ENCODE measurements at places on chromosomes 1 and 21. TPM values are rescaled to one million over a fixed set of nuclear protein-coding genes. Genes with fewer than 3 reads are reported as not detected.
A peak's percentile ranks its signal among the peaks of the same experiment; 100 is the strongest.

HSPB7 gene
- total RNA-seq, result 4.9 TPM

PANK4 gene
- 39.2 TPM for total RNA-seq

SAMD11 gene
- total RNA-seq, result 2.2 TPM

TUT4 gene
- total RNA-seq, result 52.1 TPM

DNA sequence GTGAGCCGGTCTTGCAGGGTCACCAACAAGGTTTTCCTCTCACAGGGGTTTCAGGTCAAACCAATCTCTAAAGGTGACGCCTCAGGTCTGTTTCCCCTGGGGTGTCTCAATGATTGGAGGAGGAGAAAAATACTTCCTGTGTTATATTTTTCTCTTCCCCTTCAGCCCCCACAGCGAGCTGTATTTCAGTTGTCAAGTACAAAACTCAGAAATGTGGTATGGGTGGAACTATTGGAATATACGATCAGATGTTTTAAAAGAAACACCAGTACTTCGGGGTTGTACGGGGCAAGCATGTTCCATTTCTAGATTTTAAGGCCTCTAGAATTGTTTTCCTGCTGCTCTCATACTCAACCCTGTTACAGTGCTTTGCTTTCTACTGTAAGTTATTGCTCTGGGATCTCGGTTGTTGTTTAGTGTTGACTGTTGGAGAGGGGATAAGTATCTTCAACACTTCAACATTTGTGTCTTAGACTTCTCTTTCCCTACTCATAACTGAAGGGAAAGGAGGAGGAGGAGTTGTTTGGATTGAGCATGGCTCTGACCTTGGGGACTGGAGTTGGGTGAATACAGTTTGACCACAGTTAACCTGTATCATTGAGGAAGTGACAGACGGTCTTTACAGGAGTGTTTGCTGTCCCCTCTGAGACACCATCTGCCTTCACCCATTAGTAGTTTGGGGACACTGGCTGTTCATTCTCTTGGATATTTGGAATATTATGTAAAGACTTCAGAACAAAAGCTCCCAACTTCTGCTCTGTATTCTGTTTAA lies 2.0 kb downstream of the MAPKAPK2 start:
- peak overlapping the region; percentile 91 for H3K4me3 ChIP-seq
- H3K27me3 ChIP-seq, result no peaks in the 10 kb centered on the region
- no peaks in the 10 kb centered on the region for H3K36me3 ChIP-seq
- H3K27ac ChIP-seq, result peak overlapping the region; percentile 95
- H3K4me1 ChIP-seq, result peaks cover 58% of the 10 kb centered on the region
- DNase-seq, result no peak

TMEM125 gene
- 197 TPM for total RNA-seq

- no peaks in the 10 kb centered on the region for H3K27me3 ChIP-seq
- DNase-seq, result no peak
- H3K4me3 ChIP-seq, result no peak overlapping the region
- H3K4me1 ChIP-seq, result no peaks in the 10 kb centered on the region
- no peaks in the 10 kb centered on the region for H3K36me3 ChIP-seq
- no peak overlapping the region for H3K27ac ChIP-seq
Measured at GRCh38 chr1:109718495-109718894, 6.4 kb downstream of the GSTM5 start.

OR2L8 gene
- not detected for total RNA-seq

FAM151A gene
- not detected for total RNA-seq

MYOC gene
- 3.2 TPM for total RNA-seq

MYOG gene
- total RNA-seq, result not detected

BARHL2 gene
- total RNA-seq, result not detected

GRCh38 chr1:205171369-205171768 lies 40.1 kb downstream of the DSTYK start:
- no peaks in the 10 kb centered on the region for H3K27me3 ChIP-seq
- no peak overlapping the region for H3K4me3 ChIP-seq
- no peak for DNase-seq
- H3K27ac ChIP-seq, result no peak overlapping the region

- no peak for DNase-seq
- no peaks in the 10 kb centered on the region for H3K27me3 ChIP-seq
- no peaks in the 10 kb centered on the region for H3K36me3 ChIP-seq
- H3K4me1 ChIP-seq, result no peaks in the 10 kb centered on the region
- H3K27ac ChIP-seq, result no peak overlapping the region
- no peak overlapping the region for H3K4me3 ChIP-seq
Measured at GRCh38 chr1:219713981-219714381, 101.1 kb upstream of the ZC3H11B start.

GPR153 gene
- 16.6 TPM for total RNA-seq

DNA sequence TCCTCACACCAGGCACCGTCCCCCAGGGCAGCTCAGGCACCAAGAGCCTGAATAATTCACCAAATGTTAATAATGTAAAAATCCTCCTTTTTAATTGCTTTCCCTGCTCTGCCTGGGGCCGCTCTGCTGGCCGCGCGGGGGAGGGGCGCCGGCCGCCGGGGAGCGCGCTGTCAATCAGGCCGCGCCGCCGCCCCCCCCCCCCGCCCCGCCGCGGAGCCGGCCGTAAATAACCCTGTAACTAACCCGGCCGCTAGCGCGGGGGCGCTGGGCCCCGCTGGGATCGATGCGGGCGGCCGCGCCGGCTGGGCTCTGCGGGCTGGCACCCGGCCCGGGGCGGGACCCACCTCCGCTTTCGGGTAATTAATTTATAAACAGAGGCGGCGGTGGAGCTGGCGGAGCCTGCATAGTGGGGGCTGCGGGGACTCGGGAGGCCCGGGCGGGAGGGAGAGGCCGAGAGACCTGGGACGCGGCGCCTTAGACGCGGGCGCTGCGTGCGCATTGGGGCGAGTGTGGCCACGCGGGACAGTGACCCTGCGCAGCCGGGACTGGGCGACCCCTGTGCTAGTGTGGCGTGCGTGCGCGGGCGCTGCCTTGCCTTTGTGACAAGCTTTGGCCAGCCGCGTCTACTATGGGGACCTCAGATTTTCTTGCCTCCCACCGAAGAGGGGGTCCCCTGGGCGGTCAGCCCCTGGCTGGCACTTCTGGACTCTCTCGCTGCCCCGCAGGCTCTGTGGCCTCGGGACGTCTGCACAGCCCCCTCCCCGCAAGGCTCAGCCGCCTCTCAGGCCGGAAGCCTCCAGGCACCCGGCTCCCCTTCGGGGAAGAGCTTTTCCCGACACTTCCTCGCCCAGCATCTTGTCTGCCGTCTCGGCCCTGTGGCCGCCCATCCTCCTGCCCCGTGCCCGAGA lies 16.6 kb downstream of the SAMD11 start:
- peak overlapping the region; percentile 9 for H3K27ac ChIP-seq
- no peaks in the 10 kb centered on the region for H3K36me3 ChIP-seq
- H3K27me3 ChIP-seq, result peaks cover 83% of the 10 kb centered on the region
- no peak for DNase-seq

DNA sequence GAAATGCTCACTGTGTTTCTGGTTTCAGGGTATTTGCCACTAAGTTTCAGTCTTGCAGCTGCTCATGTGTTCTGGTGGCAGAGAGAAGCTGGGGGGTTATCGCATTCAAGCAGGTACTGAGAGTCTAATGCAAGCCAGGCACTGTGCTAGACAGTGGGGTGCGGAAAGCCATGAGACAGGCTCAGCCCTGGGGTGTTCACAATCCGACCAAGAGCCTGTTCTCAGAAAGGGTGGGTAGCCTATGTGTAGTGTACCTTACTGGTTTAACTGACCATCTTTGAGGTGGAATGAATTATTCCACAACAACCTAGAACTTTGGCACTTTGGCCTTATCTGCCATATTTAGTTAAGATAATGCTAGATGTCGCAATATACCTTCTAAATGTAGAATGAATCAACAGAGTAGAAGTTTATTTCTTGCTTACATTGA lies 55.3 kb upstream of the ROR1 start:
- H3K27me3 ChIP-seq, result no peaks in the 10 kb centered on the region
- no peak for DNase-seq
- H3K36me3 ChIP-seq, result no peaks in the 10 kb centered on the region
- H3K27ac ChIP-seq, result no peak overlapping the region
- H3K4me3 ChIP-seq, result no peak overlapping the region

DNA sequence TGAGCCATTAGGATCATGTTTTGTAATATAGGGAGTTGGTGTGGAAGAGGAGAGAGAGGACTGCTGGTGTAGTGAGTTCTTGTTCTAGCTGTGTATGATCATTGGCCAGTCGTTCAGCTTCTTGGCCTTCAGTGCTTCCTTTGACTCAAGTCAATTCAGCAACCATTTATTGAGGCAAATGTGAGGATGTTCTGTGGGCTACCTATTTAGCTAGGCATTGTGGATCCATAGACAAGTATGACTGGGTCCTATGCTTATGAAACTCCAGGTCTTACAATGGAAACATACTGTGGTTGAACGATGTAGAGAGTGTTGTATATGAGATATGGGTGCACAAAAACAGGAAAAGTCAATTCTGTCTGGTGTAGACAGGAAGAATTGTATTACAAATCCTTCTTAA lies 41.7 kb downstream of the NFIA start:
- H3K4me1 ChIP-seq, result peaks cover 33% of the 10 kb centered on the region
- no peak for DNase-seq
- H3K36me3 ChIP-seq, result no peaks in the 10 kb centered on the region

DNA sequence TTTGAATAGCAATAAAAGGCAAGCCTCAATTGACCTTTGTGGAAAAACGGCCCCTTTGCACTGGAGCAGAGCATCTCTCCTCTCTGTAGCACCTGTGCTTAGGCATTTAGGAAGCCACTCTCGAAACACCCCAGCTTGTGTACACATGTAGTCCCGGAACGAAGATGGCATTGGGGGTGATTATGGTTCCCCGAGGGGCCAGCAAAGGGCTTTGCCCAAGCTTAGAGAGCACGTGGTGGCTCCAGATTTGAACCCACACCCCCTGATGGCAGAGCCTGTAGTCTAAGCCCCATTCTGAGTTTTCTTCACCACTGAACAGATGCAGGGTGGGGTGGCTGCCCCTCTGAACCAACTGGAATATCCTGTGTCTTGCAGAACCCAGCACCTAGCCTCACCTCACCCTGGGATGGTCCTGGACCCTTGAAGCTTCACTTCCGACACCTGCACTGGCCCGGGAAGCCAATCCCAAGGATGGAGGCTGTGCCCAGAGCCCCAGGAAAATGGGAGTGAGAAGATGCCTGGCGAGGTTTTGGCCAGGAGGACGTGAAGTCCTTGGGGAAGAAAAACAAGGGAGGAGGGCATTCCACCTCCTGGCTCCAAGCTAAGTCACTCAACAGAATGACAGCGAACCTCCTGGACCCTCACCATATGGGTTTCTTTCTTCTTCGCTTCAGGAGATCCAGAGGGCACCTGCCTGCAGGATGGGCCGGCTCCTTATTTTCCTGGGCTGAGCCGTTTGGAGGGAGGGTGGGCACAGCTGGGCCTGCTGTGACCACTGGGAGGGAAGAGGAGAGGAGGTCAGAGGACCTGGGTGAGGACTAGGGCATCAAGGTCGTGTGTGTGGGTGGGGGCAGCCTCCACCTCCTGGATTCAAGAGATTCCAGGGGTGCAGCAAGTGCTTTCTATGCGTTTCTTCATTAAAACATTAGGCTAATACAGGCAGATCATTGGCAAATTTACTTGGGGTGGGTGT lies 37.7 kb downstream of the IGFN1 start:
- H3K4me1 ChIP-seq, result no peaks in the 10 kb centered on the region
- H3K4me3 ChIP-seq, result no peak overlapping the region
- H3K36me3 ChIP-seq, result no peaks in the 10 kb centered on the region

ITGB3BP gene
- total RNA-seq, result 18.5 TPM

GRCh38 chr1:86712088-86712860 lies 7.9 kb downstream of the SH3GLB1 start:
- H3K4me1 ChIP-seq, result peaks cover 82% of the 10 kb centered on the region
- H3K27me3 ChIP-seq, result no peaks in the 10 kb centered on the region
- no peak overlapping the region for H3K4me3 ChIP-seq
- H3K36me3 ChIP-seq, result peaks cover 14% of the 10 kb centered on the region
- no peak overlapping the region for H3K27ac ChIP-seq

DNA sequence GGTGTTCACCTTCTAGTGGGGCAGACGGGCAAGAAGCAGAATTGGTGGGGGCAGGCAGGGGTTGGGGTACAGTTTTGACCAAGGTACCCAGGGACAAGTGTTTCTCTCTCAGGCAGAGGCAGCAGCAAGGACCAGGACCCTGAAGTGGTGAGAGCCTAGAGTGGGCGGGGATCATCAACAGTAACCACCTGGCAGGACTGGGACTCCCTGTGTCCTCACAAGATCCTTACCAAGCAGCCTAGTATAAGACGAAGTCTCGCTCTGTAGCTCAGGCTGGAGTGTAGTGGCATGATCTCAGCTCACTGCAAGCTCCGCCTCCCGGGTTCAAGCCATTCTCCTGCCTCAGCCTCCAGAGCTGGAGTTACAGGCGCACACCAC lies 3.2 kb upstream of the NADK start:
- peak; percentile 42 for DNase-seq
- no peak overlapping the region for H3K4me3 ChIP-seq
- peaks cover 21% of the 10 kb centered on the region for H3K36me3 ChIP-seq
- H3K27me3 ChIP-seq, result no peaks in the 10 kb centered on the region
- H3K4me1 ChIP-seq, result peaks cover 66% of the 10 kb centered on the region

GRCh38 chr1:39275836-39276507 lies 71.5 kb downstream of the MACF1 start:
- no peak for DNase-seq
- no peak overlapping the region for H3K27ac ChIP-seq
- H3K4me3 ChIP-seq, result no peak overlapping the region
- H3K27me3 ChIP-seq, result no peaks in the 10 kb centered on the region
- H3K36me3 ChIP-seq, result no peaks in the 10 kb centered on the region

All from lower lobe of right lung (tissue), 2 donors.